Activated naive CD8-positive, alpha-beta T cell treated with anti-CD3 and anti-CD28 coated beads, Interleukin-2, amount 50 U/mL, for 24 hours (primary cell): ENCODE measurements at places on chromosomes 13 and 19.

DNA sequence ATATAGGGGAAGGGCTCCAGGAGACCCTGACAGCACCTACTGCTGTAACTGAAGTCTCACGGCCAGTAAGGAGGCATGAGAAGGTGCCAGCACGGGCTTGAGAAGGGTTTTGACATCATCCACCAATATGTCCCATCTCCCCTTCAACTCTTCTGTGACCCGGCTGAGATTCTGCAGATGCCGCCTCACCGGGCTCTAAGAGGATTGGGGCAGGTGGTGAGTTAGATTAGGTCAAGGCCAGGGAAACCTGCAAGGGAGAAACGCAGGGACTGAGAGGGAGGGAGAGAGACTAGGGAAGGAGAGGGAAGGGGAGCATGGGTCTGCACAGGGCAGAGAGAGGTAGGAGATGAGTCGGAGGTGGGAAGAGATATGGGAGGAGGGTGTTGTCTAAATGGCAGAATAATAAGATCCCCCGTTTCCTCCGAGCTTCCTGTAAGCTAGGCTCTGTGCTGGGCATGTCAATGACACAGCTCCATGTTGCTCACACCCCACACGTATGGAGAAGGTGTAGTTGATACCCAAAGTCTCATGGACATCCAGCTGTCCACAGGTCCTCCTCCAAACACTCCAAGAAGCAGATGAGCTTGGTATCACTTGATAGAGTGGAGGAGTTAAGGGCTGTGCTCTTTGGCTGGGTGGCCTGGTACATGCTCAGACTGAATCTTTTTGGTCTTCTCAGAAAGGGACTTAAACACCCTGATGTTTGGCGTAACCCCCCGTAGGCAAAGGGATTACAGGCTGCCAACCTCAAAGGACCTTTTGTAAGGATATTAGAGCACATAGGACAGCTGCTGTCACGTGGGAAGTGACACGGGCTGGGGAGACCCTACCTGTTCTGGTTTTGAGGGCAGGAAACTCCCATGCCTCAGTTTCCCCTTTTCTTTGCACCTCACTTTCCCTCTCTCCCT is 6.1 kb downstream of the TPRX1 start:
- no peak for DNase-seq

- DNase-seq = no peak
Observed at GRCh38 chr13:111945086-111945485, 121.9 kb upstream of the SOX1 start.

DNA sequence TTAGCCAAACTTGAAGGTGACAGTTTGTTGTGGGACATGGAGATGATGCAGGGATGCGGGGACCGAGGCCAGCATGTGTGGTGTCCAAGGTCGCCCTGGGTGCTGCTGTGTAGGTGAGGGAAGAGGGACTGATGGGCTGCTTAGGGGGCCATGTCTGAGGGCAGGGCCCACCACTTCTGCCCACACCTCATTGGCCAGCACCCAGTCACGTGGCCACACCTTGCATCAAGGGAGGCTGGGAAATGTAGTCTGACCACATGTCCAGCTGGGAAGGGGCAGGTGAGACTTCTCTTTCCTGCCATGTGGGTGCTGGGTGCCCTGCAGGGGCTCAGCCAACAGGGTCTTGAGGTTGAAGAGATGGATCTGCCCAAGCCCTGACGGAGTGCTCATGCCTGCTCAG is 88.9 kb downstream of the KDM4B start:
- DNase-seq = no peak

GRCh38 chr13:110137680-110138009 is 169.3 kb downstream of the COL4A1 start:
- no peak for DNase-seq

DNA sequence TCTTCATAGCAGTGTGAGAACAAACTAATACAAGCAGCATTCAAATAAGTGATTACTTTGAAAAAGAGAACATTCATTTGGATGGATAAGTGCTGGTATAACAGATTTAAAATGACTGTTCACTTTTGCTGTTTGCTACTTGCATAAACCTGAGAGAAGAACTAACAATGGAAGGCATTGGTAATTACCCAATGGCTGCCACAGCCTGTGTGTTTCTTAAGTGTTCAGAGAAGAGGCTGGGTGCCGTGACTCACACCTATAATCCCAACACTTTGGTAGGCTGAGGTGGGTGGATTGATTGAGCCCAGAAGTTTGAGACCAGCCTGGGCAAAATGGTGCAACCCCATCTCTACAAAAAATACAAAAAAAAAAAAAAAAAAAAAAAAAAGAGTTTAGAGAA is 4.9 kb upstream of the TEX26 start:
- no peak for DNase-seq

GRCh38 chr13:51583875-51584730 is at the start of gene WDFY2:
Gene WDFY2, plus strand, starts transcription at chr13:51584462. Its CDS starts 226 bp downstream, at chr13:51584688.
- peak; percentile 99 for DNase-seq

GRCh38 chr13:39892721-39893685 is 237.5 kb downstream of the COG6 start:
- peak; percentile 28 for DNase-seq

- no peak for DNase-seq
Observed at GRCh38 chr19:2561221-2561620, 85.3 kb downstream of the GADD45B start.

- DNase-seq = no peak
Observed at GRCh38 chr19:15142313-15142712, 35.1 kb downstream of the SYDE1 start.
